Activated naive CD8-positive, alpha-beta T cell treated with anti-CD3 and anti-CD28 coated beads, Interleukin-2, amount 50 U/mL, for 24 hours (primary cell): ENCODE measurements at places on chromosomes 7 and 10.

DNA sequence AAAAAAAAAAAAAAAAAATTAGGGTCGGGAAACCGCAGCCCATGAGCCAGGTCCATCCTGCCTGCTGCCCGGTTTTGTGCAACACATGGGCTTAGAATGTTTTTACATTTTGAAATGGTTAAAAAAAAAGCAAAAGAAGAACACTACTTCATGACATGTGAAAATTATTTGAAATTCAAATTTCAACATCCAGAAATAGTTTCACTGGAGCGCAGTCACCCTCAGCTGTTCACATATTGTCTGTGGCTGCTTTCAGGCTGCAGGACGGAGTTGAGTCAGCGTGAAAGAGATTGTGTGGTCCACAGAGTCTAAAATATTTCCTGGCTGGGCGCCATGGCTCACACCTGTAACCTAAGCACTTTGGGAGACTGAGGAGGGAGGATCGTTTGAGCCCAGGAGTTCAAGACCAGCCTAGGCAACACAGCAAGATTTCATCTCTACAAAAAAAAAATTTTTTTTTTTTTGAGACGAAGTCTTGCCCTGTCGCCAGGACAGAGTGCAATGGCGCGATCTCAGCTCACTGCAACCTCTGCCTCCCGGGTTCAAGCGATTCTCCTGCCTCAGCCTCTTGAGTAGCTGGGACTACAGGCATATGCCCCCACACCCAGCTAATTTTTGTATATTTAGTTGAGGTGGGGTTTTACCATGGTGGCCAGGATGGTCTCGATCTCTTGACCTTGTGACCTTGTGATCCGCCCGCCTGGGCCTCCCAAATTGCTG, 63.9 kb upstream of the ECHDC3 start:
- peak; percentile 38 for DNase-seq

DNA sequence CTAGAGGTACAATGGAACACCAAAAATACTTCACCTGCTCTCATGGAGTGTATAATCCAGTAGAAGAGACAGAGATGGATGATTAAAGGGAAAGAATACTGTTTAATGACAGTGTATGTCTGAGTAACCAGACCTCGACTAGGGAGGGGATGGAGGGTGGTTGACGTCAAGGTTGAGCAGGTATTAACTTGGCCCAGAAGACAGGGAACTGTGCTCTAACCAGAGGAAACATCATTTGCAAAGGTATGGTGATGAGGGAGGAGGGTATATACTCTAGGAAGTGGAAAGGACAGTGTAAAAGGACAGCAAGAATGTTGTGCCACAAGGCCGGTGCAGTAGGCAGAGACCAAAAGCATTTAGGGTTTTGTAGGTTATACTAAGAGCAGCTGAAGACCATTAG, 2.9 kb downstream of the MIOS start:
- no peak for DNase-seq

DNA sequence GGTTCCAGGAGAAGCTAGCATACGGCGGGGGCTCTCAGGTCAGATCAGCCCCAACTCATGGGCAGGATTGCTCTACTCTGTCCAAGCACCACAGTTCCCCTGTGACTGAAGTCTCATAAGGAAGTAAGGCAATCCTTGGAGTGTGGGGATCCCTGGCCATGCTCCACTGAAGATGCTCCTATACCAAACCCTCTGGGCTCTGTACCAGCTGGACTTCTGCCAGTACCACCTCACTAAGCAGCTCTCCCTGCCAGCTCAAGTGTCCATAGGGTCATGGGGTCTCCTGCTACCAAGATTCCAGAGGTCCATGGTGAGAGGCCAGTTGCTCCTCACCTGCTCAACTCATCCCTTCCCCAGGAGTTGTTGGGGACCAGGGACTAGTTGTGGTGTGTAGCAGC, 355.7 kb upstream of the STEAP1 start:
- DNase-seq = no peak

DNA sequence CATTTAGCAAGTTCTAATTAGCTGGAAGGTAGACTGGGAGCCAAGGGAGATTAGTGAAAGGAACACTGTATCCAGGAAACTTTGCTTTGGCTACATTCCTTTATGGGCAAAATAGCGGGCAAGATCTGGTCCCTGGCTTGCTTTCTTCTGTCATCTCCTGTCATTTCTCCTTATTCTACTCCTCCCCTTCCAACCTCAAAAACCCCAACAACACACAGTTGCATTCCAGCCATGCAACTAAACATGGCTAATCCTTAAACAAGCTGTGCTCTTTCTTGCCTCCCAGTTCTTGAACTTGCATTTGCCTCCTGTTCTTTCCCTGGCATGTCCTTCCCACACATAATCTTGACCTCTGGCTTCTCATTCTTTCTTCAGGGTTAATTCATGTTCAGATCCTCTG, 59.5 kb upstream of the CDCA7L start:
- DNase-seq = no peak

- peak; percentile 41 for DNase-seq
Measured at GRCh38 chr10:8402576-8402975, 348.1 kb downstream of the GATA3 start.

DNA sequence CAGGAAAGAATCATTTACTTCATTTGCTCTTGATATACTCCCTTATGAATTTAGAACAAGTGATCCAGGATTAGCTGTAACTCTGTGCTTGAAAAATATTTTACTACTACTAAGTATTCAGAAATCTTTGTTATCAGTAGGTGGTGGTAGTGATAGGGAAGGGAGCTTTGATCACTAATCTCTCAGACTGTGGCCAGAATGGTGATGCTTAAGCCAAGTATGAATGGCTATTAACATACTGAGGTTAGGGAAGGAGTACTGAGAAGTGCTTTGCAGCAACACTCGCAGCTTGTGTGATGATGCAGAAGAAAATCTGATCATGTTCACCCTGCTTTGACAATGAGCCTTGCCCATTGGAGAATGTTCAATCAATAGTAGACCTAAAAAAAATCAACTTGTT, 29.3 kb downstream of the AP3M1 start:
- no peak for DNase-seq

DNA sequence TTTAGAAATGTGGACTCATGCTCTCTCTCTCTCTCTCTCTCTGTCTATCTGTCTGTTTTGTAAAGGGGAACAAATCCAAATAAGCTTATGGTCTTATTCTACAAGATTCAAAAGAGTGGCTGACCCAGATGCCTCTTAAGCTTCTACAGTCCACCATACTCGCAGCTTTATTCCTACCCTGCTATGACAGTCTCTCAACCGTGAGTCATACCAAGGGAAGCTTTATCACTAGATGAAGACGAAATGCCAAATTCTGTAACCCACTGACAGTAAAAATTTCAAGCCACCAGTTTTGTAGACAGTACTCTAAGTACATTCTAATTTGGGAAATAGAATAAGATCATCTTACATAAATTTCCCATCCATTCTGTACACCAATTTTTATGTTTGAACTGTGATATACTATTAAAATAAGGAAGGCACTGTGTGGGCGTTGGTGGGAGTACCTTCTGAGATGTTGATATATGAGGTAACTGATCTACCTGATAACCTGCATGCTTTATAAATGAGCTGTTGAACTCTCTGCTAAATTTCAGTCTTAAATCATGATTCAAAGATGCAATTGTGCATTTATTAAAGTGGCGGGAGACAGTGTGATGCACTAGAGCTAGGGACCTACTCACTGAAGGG, 153.2 kb downstream of the KLF6 start:
- DNase-seq = no peak

DNA sequence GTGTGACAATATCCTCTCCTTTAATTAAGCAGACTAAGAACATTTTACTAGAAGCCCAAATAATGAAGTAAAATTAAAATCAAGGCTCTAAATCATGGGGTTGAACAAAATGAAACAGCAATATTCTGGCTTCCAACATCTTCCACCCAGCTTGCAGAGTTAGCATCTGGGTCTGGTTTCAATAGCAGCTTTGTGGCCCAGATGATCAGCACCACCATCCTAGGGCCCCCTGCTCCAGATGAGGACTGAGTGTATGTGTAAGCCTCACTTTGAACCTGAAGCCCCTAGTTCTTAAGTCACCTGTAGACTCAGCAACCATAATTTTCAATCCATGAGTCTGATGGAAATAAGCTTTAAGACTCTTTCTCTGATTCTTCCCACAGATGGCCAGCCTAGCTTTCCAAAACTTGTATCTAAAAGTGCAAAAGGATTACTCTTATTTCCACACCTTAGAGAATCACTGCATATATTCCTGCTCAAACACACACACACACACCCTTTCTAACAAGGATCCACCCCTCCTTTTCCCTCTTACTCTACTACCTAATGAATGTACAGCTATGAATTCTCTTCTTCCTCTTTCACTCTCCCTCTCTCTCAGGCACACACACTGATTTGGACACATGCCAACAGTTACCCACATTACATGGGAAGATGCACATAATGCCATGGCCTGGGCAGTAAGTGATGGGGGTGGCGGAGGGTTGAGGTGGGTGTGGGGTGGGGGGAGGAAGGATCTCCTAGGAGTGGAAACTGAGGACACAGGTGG, 3.5 kb downstream of the DENND11 start:
- DNase-seq = no peak

DNA sequence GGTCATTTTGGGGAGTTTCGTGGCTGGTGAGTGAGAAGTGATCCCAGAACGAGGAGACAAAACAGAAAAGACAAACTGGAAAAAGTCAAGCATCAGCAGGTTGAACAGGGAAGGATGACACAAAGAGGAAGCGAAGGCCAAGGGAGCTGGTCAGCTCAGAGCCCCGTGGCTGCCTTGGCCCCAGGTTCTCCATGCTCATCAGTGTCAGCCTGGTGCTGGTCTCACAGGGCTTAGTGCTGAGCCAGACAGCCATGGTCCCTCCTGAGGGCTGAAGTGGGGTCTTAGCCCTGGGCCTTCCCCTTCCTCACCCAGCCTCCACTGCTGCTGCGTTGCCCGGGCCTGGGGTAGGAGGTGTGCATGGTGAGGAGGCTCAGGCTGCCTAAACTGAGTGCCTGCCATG, 183.6 kb downstream of the PFKFB3 start:
- no peak for DNase-seq

DNA sequence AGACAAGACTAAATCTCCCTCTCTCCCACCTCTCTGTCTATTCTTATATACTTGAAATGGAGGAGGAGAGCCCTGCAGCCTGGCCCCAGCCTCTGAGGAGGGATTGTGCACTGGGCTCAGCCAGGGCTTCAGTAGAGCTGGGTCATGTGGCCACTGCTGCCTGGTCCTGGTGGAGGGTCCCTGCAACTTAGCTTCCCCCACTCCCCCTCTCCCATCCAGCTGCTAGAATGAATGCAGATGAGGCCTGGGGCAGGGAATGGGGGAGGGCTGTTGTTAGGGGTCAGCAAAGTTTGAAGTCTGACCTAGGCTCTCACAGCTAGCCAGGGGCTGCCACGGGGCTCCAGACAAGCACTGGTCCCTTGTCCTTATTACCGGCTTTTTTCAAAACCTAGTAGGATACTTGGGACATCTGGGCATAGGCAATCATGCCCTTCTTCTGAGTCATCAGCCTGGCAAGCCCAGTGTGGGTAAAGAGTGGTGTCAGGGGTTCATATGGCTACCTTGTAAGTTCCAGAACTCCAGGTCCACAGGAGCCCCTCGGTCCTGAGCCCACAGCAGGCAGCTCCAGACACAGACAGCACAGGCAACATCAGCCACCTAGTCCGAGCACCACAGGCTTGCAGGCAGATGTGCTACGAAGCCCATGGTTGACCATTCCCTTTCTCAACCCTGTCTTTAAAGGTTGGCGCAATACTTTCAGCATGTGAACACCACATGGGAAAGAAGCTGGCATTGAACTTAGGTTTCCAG, 12.8 kb upstream of the CXCL12 start:
- no peak for DNase-seq

DNA sequence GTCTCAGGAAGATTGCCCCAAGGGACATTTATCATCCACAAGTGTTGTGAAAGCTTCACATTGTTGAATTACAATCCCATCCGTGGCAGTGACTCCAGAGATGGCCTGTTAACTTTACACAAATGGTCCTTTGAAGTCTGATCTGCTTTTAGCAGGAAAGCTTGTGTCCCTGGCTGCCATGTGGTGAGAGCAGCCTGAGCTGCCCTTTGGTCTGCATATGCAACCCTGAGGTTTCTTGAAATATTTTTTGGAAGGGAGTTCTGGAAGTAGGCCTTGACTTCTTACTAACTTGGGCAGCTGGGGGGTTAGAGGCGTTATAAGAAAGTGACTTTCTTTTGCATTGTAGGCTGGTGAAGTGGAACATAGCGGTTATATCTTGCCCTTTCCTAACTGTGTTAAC, 41.3 kb upstream of the FAM180A start:
- no peak for DNase-seq

- peak; percentile 15 for DNase-seq
Measured at GRCh38 chr10:112875476-112876267, 74.4 kb upstream of the TCF7L2 start.

DNA sequence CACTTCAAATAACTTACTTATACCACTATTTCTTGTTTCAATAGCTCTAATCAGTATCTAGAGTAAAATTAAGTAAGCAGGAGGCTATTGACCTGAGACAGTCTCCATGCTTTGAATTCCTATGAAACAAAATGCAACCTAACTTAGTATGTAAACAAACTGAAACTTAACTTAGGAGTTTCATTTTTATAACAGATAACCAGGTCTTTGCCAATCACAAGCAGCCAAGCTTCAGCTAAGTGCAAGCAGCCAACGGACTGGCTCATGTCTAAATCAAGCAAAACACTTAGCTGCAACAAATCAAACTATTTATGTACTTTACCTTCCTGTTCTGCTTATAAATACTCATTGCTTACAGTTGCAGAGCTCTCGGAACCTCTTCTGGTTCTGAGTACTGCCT, 4.4 kb upstream of the GSTK1 start:
- DNase-seq = no peak

DNA sequence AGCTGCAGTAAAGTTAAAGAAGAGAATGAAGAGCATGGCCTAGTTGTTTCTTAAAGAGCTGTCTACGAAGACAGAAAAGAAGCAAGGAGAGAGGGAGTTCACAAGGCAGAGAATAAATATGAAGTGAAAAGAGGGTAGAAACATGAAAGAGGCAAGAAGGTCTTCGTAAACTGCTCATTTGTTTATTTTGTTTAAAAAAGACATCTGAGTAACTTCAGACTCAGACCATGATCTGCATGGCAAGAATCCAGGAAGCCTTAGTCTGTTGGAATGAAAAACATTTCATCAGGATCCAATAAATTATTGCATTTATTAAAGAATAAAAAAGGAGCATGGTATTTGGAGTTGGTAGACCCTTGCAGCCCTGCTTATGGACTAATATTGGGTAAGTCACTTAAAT, 151.1 kb downstream of the SEM1 start:
- no peak for DNase-seq

- peak; percentile 55 for DNase-seq
Measured at GRCh38 chr7:151085691-151086620, at the start of gene AGAP3. TSS of gene AGAP3 (plus strand) at chr7:151086475. CDS start at chr7:151086742, 267 bp downstream.

- DNase-seq = no peak
Measured at GRCh38 chr7:123769371-123769770, 20.6 kb upstream of the WASL start.

- DNase-seq = no peak
Measured at GRCh38 chr7:151844071-151844824, 32.7 kb downstream of the PRKAG2 start.

DNA sequence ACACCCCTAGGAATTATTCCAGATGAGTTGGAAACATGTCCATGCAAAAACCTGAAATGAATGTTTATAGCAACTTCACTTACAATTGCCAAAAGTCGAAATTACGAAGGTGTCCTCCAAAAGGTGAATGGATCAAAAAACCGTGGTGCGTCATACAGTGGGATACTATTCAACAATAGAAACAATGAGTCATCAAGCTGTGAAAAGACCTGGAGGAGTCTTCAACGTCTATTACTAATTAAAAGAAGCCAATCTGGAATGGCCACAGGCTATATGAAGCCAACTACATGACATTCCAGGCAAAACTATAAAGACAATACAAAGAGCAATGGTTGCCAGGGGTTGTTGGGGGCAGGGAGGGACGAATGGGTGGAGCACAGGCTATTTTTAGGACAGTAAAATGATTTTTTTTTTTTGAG, 12.6 kb upstream of the PPP2R2D start:
- DNase-seq = no peak
